ENCODE measurements at places on chromosomes 16 and 17.

- DNase-seq, result no peak
Observed at GRCh38 chr17:4725646-4726310, 5.5 kb upstream of the MED11 start.

DNA sequence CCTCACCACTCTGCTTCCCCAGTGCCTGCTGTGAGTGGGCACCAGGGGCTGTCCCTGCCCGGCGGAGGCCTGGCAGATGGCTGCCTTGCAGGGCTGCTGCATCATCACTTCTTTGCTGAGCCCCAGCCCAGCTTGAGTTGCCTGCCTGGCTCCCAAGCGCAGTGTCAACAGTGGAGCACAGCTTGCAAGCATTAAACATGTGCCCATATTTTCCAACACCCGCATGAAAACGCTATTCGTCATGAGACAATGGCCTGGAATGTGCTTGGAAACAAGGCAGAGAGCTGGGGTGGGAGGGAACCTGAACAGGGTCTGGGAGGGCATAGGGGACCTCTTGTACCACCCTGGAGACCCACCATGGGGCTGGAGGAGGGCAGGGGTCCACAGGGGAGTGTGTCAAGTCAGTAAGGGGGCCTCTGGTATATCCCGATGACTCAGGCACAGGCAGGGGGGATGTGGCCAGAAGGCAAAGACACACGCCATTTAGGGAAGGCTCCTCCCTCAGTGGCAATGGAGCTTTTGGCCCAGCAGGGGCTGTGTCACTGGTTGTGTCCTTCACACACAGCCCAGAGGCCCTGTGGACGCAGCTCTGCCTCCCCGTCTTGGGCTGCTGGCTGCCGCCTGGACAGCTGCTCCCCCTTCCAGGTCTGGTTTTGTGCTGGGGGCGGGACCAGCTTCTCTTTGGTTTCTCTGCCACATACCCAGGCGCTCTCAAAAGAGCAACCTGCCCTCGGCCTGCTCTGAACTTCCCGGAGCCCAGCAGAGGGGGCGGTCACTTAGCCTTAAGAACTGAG, 17.4 kb upstream of the MTSS2 start:
- DNase-seq, result peak; percentile 88

DNA sequence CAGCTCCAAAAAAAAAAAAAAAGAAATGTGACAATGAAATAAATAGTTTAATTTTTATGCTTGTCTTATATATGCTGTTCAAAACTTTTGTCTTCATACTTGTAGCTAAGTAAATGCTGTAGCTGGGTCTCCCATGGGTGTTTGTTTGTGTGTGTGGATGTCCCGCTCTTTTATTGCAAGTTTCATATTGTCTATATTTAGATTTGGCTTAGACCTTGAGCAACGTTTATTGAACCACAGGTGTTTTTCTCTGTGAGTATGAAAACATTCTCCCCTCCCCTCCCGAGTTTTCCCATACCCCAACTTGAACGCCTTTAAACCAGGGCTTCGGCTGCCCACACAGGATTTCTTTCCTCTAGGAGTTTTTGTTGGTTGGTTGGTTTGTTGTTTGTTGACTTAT, 45.2 kb downstream of the MFSD11 start:
- DNase-seq, result no peak

DNA sequence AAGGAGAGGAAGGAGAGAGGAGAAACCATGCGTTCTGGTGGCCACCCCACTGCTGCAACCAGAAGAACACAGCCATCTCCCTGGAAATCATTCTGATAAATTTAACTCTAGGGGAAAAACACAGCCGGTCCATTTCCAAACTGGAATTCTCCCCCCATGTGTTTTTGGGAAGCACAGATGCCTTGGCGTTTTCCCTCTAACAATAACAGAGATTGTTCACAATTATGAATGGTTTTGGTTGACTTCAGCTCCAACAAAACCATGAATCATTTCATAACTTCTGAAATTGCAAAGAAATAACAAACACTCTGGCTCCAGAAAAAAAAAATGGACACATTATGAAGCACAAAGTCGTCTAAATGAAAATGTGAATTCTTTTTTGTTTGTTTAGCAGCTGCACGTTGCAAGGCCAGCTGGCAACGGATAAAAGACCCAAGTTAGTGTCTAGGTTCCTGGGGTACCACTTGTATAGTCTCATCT, 46.2 kb downstream of the GNAO1 start:
- DNase-seq, result no peak

GRCh38 chr17:61517843-61518606, 65.8 kb downstream of the TBX4 start:
- DNase-seq, result no peak

GRCh38 chr17:47720754-47721533, 12.1 kb upstream of the TBX21 start:
- peak; percentile 14 for DNase-seq

DNA sequence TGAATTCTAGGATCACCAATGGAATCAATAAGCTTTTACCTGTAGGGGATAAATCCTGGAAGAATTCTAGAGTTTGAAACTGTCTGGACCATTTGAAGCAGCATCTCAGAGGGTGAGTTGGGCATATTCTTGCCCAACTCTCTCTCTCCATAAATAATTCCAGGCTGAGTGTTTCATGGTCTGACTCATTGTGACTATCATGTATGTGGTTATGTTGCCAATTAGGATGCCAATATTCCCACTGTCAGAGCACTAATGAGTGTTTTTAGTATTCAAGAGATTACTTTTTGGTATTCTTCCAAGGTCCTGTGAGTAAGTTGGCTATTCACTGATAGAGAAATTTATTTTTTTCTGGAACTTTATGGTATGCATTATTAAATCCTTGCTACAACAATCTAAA, 456.9 kb downstream of the TOX3 start:
- no peak for DNase-seq

Data from amniotic stem cell (primary cell).